Amniotic epithelial cell (primary cell): ENCODE measurements at places on chromosomes 3 and 15.

DNA sequence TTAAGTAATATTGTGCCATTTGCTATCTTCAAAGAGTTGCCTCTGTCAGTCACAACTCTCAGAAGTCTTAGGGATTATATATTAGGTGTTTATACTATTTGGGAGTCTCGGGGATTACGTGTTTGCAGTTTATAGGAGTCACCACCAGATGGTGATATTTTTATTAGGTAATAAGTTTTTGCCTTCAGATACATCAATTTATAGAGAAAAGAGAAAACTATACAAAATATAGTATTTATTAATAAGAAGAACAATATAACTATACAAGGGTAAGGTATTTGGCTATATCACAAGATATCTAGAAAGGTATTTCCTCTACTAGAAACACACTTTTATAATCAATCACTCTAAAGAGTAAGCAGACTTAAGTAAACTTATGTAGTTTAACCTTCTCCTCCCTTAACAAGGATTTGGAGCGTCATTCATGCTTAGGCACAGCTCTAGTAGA is 10.7 kb upstream of the DHX36 start:
- DNase-seq: peak; percentile 32

DNA sequence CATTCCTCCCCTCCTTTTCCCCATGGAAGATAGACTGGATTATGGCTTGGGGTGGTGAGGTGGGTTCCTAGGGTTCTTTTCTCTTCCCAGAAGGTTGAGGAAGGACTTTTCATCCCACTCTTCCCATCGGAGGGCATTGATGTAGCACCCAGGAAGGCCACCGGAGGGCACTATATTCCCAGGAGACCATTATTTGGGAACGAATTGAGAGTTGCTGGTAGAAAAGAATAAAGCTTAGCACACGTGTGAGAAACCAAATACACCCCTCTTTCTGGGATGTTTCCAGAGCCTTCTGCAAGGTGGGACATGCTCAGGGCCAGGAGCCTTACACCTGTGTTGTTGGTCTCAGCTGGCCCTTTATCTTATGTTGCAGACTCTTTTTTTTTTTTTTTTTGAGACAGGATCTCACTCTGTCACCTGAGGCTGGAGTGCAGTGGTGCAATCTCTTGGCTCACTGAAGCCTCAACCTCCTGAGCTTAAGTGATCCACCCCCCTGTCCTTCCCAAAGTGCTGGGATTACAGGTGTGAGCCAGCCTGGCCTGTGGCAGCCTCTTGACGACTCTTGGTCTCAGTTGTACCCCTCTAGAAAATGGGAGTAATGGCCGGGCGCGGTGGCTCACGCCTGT is 6.3 kb upstream of the CDC25A start:
- peak; percentile 37 for DNase-seq

GRCh38 chr15:85329561-85330422 is 50.6 kb upstream of the AKAP13 start:
- DNase-seq: peak; percentile 49

DNA sequence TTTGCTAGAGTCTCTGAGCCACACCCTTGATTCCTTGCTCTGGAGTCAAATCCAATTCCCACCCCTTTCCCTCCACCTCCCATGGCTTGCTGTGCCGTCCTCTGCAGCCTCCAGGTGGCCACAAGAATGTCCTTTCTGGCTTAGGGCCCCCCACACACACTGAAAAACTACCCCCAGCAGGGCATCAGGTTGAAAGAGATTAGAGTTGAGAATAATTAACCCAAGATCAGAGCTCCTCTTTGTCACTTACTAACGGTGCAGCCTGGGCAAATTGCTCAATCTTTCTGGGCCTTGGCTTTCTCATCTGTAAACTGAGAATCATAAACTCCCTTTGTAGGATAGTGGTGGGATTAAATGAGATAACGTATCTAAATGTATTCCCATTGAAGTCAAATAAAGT is 78.5 kb downstream of the MRPL46 start:
- DNase-seq: no peak

DNA sequence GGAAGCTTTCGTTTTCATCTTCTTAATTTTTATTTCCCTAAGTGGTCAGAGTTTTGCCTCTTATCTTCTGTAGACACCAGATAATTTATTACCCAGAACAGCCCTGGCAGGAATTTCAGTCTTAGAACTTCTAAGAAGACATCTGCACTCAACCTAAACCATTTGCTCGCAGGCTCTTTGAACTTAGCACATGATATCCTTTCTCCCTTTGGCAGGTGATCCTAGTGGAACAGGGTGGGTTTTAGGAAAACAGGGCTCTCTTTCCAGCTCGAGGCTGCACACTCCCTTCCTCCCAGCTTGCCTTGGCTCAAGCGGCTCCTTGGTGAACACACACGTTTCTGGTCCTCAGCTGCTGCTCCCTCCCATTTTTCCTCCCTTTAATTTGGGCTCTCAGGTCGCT is 116.5 kb downstream of the THSD4 start:
- peak; percentile 69 for DNase-seq

GRCh38 chr3:58340594-58341244 is 8.0 kb downstream of the PXK start:
- no peak for DNase-seq

DNA sequence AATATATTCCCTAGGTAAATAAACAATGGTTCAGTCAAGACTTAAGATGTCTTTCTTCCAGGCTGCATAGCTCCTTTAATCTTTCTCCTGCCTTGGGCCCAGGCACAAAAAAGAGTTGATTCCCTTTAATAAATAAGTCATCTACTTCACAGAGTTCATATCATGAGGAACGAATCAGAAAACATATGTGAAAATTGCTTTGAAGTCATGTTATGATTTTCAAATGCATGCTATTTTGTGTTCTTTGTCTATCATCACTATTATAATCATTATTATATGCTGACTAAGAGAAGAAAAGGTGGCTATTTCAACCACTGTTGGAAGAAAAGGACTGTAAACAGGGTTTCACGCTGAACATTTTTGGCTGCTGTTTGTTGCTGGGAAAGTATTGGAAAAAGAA is 70.4 kb downstream of the LSAMP start:
- DNase-seq: no peak

- DNase-seq: peak; percentile 72
Measured at GRCh38 chr3:17491601-17492000, 250.8 kb downstream of the TBC1D5 start.

DNA sequence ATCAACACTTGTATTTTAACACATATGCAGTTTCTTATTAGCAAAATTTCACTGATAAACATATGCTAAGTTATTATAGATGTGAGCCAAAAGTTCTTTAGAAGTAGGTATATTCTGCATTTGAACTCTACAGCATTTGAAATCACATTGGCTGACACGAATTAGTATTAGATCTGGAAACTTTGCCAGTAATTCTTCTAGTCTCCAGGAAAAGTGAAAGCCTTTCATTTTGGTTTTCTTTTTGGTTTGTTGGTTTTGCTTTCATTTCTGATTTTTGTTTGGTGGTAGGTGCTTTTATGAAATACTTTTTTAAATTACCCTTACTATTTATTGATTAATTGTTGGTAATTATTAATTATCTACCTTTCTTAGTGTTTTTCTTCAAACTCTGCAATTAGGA is 72.9 kb downstream of the RBMS3 start:
- no peak for DNase-seq

GRCh38 chr15:32829436-32829835 is 111.6 kb downstream of the GREM1 start:
- no peak for DNase-seq

DNA sequence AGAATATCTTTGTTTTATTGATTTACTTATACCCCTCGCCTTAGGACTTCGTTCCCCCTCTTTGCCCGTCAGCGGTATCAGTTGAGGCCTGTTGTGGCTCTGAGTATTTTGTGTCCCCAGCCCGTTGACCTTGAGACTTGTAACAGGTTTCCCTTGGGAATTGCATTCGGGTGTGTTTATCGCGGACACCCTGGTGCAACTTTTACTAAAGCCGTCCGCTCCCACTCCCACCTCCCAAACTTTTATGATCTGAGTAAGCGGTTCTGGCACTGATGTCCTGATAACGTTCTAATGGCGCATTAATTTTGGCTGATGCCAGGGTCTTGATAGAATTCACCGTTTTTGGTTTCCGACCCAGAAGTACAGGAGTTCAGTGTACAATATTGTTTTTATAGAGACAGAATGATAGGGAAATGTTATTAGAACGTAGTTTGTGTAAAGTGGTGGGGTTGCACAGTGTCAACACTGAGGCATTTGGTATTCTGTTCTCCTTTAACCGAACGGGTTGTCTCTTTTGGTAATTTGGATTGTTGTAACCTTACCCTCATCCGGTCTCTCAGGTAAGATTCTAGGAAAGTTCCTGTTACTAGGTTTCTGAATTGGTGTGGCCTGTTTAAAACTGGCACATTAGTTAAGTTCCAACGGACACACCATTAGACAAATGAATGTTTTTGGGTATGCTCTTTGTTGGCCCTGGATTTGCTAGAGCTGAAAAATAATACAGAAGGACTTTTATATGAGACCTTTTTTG is 47.8 kb downstream of the OIP5 start:
- peak; percentile 20 for DNase-seq

GRCh38 chr3:48502121-48502520 is 1.9 kb downstream of the SHISA5 start:
- no peak for DNase-seq

- peak; percentile 43 for DNase-seq
Measured at GRCh38 chr15:71055461-71055860, 59.8 kb upstream of the THSD4 start.

- DNase-seq: no peak
Measured at GRCh38 chr3:171954690-171955383, 84.5 kb upstream of the FNDC3B start.

- no peak for DNase-seq
Measured at GRCh38 chr15:97691078-97691477, 269.4 kb upstream of the ARRDC4 start.

DNA sequence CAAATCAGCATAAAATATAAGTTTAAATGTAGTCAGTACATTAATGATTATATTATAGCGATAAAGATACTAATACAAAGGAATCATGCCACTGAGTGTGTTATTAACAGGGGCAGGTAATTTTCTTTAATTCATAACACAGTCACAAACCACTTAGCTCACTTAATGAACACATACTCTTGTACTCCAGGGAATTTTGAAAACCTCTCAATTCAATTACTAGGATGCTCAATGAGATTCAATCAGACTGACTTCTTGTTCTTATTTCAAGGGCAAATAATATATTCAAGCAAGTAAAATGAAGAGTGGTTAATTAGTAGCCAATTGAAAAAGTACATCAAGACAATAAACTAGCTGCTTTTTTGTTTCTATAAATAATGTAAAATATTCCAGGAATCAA is 5.8 kb upstream of the SUCNR1 start:
- DNase-seq: no peak

DNA sequence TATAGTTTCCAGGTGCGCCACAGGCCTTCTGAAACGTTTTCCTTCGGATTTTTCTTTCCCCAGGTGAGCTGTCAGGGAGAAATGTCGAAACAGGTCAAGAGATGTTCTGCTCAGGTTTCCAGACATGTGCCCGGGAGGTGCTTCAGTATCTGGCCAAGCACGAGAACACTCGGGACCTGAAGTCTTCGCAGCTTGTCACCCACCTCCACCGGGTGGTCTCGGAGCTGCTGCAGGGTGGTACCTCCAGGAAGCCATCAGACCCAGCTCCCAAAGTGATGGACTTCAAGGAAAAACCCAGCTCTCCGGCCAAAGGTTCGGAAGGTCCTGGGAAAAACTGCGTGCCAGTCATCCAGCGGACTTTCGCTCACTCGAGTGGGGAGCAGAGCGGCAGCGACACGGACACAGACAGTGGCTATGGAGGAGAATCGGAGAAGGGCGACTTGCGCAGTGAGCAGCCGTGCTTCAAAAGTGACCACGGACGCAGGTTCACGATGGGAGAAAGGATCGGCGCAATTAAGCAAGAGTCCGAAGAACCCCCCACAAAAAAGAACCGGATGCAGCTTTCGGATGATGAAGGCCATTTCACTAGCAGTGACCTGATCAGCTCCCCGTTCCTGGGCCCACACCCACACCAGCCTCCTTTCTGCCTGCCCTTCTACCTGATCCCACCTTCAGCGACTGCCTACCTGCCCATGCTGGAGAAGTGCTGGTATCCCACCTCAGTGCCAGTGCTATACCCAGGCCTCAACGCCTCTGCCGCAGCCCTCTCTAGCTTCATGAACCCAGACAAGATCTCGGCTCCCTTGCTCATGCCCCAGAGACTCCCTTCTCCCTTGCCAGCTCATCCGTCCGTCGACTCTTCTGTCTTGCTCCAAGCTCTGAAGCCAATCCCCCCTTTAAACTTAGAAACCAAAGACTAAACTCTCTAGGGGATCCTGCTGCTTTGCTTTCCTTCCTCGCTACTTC is 3.8 kb downstream of the BHLHE40 start:
- DNase-seq: peak; percentile 38

DNA sequence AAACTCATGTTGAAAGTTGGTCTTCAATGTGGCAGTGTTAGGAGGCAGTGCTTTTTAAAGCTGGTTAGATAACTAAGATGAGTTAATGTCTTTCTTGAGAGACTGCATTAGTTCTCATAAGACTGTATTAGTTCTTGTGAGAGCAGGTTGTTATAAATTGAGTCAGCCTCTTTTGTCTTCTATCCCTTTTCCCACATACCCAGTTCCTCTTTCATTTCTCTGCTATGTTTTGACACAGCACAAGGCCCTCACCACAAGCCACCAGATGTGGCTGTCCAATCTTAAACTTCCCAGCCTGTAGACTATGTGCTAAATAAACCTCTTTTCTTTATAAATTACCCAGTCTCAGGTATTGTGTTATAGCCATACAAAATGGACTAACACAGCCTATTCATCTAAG is 94.6 kb upstream of the SNTN start:
- DNase-seq: no peak

DNA sequence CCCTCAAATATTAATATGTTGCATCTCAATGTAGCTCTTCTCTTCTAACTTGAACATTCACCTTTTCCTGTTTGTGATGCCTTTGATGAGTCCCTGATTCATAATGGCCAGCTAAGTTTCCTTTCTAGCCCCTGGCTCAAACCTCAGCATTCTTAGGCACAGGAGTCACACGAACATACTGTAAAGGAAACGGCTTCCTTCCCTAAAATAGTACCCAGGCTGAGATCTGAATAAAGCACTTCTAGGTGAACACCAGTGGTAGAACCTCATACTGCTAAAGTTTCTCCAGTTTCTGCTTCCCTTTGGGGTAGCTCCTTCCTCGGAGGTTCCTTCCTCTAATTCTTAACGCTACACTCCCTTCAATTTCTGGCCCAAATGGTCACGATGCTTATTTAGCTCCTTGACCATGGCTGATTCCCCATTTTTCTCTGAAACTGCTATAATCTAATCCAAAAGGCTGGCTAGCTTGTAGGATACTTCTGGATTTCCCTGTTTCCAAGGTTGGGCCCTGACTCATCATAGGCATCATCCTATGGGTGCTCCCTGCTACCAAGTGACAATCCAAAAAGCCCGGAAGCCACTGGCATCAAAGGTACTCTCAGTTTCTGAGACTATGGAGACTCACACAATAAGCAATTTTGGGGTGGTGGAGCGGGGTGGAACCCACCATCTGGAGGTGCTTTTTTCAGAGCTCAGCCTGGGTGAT is 2.4 kb downstream of the ANAPC13 start:
- peak; percentile 57 for DNase-seq

- DNase-seq: peak; percentile 82
Measured at GRCh38 chr3:125231895-125232294, 19.3 kb upstream of the SLC12A8 start.

DNA sequence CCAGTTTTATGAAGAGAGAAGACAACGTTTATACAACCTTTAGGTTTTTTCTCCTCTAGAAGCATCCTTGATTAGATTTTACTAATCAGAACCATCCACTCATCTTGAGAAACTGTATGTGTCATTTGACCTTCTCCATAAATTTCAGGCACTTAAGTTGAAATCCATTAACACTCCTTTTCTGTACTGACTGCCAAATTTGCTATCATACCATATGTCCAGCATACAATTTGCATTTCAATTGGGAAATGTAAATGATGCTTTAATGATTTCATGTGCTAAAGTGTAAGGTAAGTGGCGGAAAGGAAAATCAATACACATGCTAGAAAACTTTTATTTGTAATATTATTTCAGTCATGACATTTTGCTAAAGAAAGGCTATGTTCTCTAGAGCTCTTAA is 731.6 kb downstream of the GBE1 start:
- no peak for DNase-seq
